ENCODE measurements at places on chromosomes 12 and 14.

- DNase-seq, result no peak
These were observed 24.9 kb downstream of the DEGS2 start for GRCh38 chr14:100134586-100134985.

DNA sequence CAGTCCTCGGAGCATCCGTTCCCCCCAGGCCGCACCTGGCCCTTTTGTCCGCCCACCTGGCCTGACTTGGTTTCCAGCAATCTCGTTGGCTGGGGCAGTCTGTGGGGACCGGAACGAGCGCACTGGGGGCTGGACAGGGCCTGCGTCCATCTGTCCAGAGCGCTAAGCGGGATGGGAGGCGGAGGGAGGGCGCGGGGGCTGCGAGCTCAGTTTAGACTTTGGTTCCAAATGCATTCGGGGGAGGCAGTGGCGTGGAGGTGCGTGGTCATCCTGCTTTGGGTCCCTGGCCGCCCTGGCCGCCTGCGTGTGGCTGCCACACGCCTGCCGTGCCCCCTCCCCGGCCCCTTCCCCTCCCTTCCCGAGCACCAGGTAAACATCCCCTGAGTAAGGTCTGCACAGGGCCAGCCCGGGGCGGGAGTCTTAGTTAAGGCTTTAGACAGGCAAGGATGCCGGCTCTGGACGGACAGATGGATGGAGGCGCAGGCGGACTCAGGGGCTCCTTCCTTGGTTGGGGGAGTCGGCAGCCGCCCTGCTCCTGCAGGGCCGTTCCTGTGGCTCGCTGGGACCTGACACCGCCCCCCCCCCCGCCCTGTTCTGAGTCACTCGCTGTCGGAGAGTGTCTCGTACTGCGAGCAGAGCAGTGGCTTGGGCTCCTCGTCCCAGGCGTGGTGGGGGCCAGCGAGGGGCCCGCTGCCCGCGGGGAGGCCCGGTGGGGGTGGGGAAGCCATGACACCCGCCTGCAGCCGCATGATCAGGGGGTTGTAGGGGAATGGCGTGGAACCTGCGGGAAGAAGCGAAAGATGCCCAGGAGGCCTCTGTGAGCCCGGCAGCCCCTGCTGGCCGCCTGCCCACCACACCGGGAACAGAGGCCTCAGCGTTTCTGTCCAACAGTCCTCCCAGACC lies 30.2 kb downstream of the RFLNA start:
- no peak for DNase-seq

- DNase-seq, result no peak
These were observed 39.5 kb upstream of the NT5DC3 start for GRCh38 chr12:103880299-103881142.

- no peak for DNase-seq
These were observed 114.4 kb upstream of the TMEM233 start for GRCh38 chr12:119479121-119479561.

- DNase-seq, result no peak
These were observed 333.7 kb downstream of the RAD51B start for GRCh38 chr14:68153275-68153674.

DNA sequence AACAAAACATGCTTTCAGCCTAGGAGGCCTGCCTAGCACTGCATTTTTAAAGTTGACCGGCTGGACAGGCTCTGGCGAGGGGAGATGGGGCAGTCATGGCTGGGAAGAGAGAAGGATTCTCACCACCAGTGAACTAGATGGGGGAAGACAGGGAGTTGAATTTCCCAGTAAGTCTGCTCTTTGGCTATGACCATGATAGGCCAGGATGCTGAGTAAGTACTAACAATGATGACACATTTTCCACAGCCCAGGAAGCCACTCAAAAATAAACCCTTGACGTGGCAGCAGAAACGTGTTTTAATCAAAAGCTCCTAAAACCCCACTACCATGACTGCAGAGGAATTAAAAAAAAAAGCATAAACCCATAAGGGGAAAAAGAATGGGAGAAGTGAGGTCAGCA lies 19.0 kb downstream of the KCTD10 start:
- DNase-seq, result no peak

GRCh38 chr12:132662901-132663755 lies 24.0 kb downstream of the POLE start:
- DNase-seq, result no peak

DNA sequence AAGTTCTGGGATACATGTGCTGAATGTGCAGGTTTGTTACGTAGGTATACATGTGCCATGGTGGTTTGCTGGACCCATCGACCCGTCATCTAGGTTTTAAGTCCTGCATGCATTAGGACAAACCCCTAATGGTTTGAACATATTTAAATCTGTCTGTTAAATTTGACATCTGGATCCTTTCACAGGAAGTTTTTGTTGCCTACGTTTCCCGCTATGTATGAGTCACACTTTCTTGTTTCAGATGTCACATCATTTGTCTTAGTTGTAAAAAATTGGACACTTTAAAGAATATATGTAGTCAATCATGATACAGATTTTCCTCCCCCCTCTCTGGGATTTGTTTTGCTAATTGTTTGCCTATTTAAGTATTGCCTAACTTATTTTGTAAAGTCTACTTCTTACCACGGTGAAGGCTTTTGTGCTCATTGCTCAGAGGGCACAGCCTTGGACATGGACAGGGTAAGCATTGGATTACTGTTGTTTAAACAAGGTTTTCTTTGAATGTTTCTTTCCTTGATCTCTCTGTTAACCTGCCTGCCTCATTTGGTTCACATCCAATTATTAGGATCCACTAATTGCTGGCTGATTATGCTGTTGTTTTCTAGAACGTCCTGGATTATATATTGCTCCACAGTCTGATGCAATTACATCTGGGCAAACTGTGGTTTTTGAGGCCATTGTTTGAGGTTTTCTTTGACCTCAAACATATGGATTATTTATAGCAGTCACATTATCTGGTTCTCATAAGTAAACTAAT lies 1441.4 kb downstream of the AACS start:
- no peak for DNase-seq

DNA sequence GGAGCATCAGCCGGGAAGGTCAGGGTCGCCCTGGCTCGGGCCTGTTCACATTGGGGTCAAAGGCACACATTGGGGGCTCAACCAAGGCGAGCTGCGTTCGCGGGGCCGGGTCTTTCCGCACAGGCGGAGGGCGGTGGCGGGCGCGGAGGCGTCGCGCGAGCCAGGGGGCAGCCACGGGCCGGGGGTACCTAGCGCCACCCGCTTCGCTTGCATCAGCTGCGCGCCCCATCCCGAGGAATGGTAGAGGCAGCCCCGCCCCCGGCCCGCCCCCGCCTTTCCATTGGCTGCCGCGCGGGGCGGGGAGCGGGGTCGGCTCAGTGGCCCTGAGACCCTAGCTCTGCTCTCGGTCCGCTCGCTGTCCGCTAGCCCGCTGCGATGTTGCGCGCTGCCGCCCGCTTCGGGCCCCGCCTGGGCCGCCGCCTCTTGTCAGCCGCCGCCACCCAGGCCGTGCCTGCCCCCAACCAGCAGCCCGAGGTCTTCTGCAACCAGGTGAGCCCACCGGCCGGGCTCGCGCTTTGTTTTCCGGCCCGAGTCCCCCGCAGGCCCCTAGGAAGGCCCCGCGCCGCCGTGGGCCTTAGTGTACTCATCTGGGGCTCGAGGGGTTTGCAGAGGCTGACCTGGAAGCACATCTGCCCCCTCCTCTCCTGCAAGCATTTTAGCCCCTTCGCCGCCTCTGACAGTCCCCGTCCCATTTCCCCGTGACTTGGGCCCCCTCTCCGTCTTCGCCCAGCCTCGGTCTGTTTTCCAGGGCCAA lies at the start of gene ALDH2:
Gene ALDH2 (plus strand): TSS at position 326 of the 754 bp plus-strand sequence. CDS start 50 bp downstream, at position 376.
- peak; percentile 96 for DNase-seq

DNA sequence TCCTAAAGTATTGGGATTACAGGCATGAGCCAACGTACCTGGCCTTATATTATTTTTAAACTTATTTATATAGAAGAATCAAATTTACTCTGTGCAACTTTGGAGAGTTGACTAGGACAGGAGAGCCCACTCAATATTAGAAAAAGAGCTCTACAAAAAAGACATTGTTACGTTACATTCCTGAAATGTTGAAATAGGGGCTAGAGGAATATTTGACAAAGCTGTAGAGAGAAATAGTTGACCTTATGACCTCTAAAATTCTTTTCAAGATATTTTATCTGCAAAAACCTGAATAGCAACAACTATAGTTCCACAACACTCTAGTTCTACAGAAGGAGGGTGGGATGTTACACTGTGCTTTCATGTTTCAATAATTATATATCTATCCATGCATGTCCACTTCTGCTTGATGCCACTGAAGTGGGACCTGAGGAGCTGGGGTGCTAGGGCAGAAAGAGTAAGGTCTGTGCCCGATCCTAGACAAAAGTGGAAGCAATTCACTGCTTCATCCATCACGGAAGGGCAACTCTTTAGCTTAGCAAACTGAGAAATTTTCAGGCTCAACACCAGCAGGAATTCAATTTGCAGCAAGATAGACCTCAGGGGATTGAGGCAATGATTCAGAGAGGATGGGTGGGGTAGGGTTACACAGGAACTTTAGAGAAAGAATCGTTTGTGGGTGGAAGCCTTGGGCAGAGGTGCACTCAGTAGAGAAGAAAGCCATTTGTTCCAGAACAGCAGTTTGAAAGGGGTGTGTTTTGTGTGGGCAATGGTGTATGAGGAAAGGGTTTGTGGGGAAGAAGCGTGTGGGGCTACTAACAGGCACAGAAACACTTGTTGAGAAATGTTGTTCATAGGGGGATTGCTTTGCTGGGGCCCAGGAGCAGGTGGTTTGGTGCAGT lies 16.0 kb upstream of the RNASE10 start:
- DNase-seq, result no peak

- no peak for DNase-seq
These were observed 35.0 kb downstream of the CRADD start for GRCh38 chr12:93712200-93712599.

DNA sequence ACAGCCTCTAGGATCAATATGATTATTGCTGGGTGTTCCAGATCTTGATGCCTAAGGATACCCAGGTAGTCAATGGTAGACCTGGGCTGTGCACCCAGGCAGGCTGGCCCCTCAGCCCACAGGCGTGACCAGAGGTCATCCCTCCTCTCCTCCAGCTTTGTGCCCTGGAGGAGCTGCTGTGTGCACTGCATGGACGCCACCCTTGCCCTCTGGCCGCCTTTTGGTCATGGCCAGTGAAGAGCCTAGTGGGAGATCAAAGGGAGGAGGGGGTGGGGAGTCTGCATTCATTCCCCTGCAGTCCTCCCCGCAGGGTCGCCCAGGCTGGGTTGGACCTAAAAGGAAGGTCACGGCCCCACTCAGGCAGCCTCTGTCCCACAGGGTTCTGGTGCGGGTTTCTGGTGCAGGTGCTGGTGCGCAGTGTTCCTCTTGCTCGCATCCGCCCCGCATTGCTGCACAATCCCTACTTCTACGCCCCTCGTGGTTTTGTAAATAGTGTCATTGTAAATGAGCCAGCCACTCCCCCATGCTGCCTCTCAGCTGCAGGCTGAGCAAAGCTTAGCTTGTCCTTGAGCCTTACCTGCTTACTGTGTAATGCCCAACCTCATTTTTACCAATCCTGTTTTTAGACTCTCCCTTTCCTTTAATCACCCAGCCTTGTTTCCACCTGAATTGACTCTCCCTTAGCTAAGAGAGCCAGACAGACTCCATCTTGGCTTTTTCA lies 55.3 kb downstream of the PSMA6 start:
- peak; percentile 28 for DNase-seq

GRCh38 chr12:109462868-109463692 lies 14.0 kb downstream of the KCTD10 start:
- peak; percentile 66 for DNase-seq

GRCh38 chr12:52372216-52373154 lies 5.2 kb upstream of the KRT85 start:
- peak; percentile 82 for DNase-seq

- peak; percentile 16 for DNase-seq
These were observed 452.1 kb upstream of the PDE3A start for GRCh38 chr12:19916196-19916753.

DNA sequence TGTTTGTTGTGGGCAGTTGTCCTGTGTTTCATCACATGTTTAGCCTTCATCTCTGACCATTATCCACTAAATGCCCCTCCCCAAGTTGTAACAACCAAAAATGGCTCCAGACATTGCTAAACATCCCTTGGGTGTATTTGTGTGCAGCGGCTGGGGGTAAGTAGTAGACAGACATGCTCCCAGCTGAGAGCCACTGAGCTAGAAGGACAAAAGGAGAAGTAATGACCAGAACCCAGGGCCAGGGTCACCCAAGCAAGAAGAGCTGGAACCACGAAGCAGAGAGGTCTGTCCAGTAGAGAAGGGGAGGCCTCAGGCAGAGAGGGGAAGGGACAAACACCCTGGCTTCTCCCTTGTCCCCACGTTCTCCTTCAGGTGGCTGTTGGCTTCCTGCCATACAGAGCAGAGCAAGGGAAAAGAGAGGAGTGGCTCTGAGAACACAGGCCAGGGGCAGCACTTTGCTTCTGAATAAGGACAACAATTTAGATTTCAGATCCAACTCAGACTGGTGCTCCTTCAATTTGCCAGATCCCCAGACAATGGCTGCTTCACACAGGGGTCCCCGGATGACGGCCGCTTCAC lies 55.2 kb downstream of the NDUFA12 start:
- no peak for DNase-seq

DNA sequence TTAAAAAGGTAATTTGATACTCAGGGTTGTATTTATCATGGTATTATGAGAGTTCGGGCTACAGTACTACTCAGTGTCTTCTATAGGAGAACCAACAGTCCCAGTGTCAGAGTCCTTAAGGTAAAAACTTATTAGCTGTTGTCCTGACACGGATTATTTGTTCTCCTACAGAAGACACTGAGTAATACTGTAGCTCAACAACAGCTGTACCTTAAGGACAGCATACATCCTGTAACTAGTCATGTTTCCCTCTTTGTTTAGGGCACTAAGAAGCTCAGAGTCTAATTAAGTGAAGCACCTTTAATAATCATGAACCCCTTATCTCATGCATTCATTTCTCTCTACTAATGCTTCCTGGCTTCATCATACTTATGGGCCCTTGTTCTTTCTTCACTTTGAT lies 33.9 kb downstream of the ARF6 start:
- DNase-seq, result no peak

GRCh38 chr14:33812181-33812580 lies 138.7 kb downstream of the EGLN3 start:
- no peak for DNase-seq

DNA sequence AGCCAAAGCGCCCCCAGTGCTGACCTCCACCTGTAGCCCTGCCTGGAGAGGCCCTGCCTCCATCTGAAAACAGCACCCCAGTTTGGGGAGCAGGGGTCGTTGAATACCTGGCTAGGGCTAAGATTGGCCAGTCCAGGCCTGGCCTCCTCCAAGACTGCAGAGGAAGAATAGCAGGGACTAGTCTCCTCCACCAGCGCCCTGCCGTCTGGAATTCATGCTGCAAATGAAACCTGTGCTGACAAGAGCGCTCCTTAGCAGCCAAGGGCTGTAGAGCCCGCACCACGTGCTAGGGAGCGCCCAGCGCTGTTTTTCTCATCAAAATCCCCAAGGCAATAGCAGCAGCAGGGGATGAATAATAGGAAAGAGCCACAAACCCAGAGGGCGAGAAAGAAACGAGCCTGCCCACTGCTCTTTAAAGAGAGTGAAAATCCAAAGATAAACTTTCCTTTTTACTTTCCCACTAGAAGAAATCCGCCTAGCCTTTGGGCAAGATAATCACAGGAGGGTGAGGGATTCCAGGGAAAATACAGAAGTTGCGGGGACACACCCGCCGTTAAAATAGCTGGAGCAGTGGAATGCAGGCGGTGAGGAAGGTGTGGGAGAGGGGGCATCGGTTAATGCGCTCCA lies 3.3 kb downstream of the COL2A1 start:
- peak; percentile 84 for DNase-seq

- no peak for DNase-seq
These were observed 18.0 kb downstream of the SLC24A4 start for GRCh38 chr14:92340931-92341330.

All from GM23338 (cell line).